ENCODE measurements at places on chromosomes 5 and 9. TPM values are rescaled to one million over a fixed set of nuclear protein-coding genes. Genes with fewer than 3 reads are reported as not detected.

GRCh38 chr9:93810028-93810971 is 144.9 kb downstream of the BARX1 start:
- no peak overlapping the region for H3K4me3 ChIP-seq
- H3K4me1 ChIP-seq: no peaks in the 10 kb centered on the region
- H3K36me3 ChIP-seq: no peaks in the 10 kb centered on the region
- H3K27me3 ChIP-seq: no peaks in the 10 kb centered on the region
- DNase-seq: no peak

- no peak overlapping the region for H3K27ac ChIP-seq
- H3K27me3 ChIP-seq: peaks cover 18% of the 10 kb centered on the region
- H3K4me3 ChIP-seq: no peak overlapping the region
- H3K4me1 ChIP-seq: peaks cover 5% of the 10 kb centered on the region
- H3K36me3 ChIP-seq: no peaks in the 10 kb centered on the region
Observed at GRCh38 chr5:14268738-14269137, 125.6 kb downstream of the TRIO start.

DNA sequence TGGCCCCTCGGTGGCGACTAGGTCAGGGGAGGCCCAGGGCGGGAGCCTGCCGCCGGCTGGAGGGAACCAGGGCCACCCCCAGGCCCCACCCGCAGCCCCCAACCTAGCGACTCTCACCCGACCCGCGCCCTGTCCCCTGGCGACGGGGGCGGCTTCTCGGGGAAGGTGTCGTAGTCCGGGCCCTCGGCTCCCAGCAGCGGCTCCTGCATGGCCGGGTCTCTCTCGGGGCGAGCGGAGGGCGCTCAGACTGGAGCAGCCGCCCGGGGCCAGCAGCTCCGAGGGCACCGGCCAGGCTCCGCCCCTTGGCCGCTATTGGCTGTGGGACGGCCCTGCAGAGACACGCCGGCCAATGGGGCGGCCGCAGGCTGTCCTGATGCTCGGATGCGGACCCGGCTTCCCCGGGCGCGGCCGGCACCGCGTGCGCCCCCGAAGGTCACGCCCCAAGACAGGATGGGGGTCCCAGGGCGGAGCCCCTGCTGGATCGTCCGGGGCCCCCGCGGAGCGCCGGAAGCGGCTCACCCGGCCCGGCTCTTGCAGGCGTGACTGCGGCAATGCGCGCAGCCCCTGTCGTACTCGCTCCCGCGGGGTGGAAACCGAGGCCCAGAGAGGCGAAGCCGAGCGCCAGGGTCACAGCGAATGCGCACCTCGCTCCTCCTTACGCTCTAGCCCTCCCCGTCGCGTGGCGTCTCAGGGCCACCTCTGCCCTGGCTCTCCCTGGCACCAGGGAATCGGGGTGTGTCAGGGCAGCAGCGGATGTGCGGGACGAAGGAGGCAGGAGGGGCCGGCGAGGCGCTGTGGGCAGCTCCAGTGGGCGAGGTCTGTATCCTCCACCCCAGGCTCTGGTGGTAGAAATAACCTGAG is at the start of gene SLC2A6:
Gene SLC2A6, minus strand, starts transcription at position 249 of the 861 bp plus-strand sequence. Its CDS starts 40 bp downstream, at position 209.
- no peak within 1 kb of the TSS for H3K27ac ChIP-seq
- H3K4me3 ChIP-seq: peak within 1 kb of the TSS; percentile 57
- peak; percentile 57 for DNase-seq
- H3K27me3 ChIP-seq: no peaks in the 10 kb centered on the region

GRCh38 chr9:70263421-70263820 is 4.6 kb downstream of the SMC5 start:
- peaks cover 25% of the 10 kb centered on the region for H3K4me1 ChIP-seq
- peaks cover 28% of the 10 kb centered on the region for H3K36me3 ChIP-seq
- H3K4me3 ChIP-seq: no peak overlapping the region
- no peak for DNase-seq
- H3K27ac ChIP-seq: no peak overlapping the region

GRCh38 chr5:143119291-143119769 is 284.2 kb downstream of the NR3C1 start:
- no peak overlapping the region for H3K4me3 ChIP-seq
- no peaks in the 10 kb centered on the region for H3K27me3 ChIP-seq
- DNase-seq: no peak
- no peaks in the 10 kb centered on the region for H3K36me3 ChIP-seq

GRCh38 chr9:89483592-89484474 is 14.1 kb downstream of the SEMA4D start:
- peak; percentile 64 for DNase-seq
- peak overlapping the region; percentile 72 for H3K4me3 ChIP-seq
- H3K36me3 ChIP-seq: peaks cover 23% of the 10 kb centered on the region
- H3K4me1 ChIP-seq: peaks cover 77% of the 10 kb centered on the region

DNA sequence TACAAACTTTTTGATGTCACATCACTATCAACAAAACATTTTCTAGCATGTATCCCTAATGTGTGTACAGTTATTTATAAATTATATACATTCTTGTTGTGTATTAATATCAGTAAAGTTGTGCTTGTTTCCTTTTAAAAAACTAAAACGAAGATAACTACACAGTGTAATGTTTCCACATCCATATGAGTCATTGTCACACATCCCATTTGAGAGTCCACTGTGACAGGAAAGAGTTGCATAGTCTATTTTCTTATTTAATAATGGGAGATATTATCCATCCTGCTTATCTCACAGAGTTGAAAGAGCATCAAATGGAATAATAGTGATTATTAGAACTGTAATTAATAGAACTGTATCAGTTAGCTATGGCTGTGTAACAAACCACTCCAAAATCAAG is 434.0 kb upstream of the CLINT1 start:
- no peaks in the 10 kb centered on the region for H3K27me3 ChIP-seq
- H3K4me3 ChIP-seq: no peak overlapping the region
- no peak overlapping the region for H3K27ac ChIP-seq
- DNase-seq: no peak
- H3K36me3 ChIP-seq: no peaks in the 10 kb centered on the region
- H3K4me1 ChIP-seq: no peaks in the 10 kb centered on the region

- H3K27me3 ChIP-seq: no peaks in the 10 kb centered on the region
- H3K36me3 ChIP-seq: no peaks in the 10 kb centered on the region
- no peak overlapping the region for H3K4me3 ChIP-seq
Observed at GRCh38 chr9:122806661-122807060, 6.7 kb downstream of the OR1K1 start.

DNA sequence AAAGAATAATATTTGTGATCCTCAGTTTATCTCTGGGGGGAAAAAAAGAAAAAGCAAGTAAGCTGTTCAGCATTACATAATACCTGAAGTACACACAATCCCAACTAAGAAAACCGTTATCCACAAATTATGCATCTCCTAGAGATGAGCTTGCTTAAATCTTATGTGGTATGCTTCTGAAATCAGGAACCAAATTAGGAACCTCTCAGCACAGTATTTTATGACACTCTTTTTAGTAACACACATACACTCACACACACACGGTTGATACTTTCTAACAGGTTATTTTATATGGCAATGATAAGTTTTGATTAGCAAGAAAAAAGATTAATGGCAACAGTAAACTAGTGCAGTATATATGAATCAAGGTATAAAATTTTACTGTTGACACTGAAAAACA is 1.2 kb upstream of the ZNF510 start:
- peaks cover 18% of the 10 kb centered on the region for H3K36me3 ChIP-seq
- H3K27ac ChIP-seq: no peak overlapping the region
- H3K27me3 ChIP-seq: no peaks in the 10 kb centered on the region
- no peak for DNase-seq
- no peak overlapping the region for H3K4me3 ChIP-seq
- H3K4me1 ChIP-seq: peaks cover 13% of the 10 kb centered on the region

DNA sequence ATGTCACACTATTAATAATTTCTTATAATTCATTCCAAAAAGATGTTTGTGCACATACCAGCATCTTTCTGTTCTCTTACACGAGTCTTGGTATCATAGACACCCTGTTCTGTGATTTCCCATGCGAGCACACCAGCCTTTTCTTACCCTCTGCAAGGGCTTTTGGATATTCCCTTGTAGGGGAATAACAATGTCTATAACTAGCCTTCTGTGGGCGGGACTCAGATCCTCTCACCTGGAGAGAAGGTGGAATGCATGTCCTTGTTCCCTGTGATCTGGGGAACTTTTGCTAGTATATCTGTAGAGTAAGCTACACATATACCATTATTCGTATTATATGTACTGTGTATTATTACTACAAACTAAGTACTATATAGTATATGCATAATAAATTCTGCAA is 44.8 kb downstream of the EHMT1 start:
- no peak for DNase-seq
- H3K36me3 ChIP-seq: peaks cover 11% of the 10 kb centered on the region
- peaks cover 23% of the 10 kb centered on the region for H3K4me1 ChIP-seq
- H3K27ac ChIP-seq: no peak overlapping the region
- no peaks in the 10 kb centered on the region for H3K27me3 ChIP-seq

DNA sequence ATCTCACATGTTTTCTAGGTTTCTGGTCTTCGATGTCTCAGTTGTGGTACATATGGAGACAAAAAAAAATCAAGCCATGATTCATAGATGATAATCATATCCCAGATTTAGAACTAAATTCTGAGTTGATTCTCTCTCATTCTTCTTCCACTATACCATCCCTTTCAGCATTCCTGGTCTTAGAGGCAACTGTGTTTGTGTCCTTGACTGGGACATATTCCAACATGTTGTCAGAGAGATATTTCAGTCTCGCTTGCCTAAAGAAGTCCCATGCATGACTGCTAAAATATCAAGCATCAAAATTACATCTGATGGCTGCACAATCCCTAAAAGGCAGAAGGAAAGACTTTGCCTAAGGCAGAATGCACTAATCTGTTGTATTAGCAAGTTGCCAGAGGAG is 236.6 kb downstream of the PSAT1 start:
- no peak for DNase-seq
- H3K36me3 ChIP-seq: no peaks in the 10 kb centered on the region
- H3K4me1 ChIP-seq: no peaks in the 10 kb centered on the region

GRCh38 chr5:98964621-98965020 is 35.8 kb upstream of the CHD1 start:
- no peak overlapping the region for H3K4me3 ChIP-seq
- no peaks in the 10 kb centered on the region for H3K4me1 ChIP-seq
- DNase-seq: no peak
- no peaks in the 10 kb centered on the region for H3K27me3 ChIP-seq
- H3K36me3 ChIP-seq: no peaks in the 10 kb centered on the region

DNA sequence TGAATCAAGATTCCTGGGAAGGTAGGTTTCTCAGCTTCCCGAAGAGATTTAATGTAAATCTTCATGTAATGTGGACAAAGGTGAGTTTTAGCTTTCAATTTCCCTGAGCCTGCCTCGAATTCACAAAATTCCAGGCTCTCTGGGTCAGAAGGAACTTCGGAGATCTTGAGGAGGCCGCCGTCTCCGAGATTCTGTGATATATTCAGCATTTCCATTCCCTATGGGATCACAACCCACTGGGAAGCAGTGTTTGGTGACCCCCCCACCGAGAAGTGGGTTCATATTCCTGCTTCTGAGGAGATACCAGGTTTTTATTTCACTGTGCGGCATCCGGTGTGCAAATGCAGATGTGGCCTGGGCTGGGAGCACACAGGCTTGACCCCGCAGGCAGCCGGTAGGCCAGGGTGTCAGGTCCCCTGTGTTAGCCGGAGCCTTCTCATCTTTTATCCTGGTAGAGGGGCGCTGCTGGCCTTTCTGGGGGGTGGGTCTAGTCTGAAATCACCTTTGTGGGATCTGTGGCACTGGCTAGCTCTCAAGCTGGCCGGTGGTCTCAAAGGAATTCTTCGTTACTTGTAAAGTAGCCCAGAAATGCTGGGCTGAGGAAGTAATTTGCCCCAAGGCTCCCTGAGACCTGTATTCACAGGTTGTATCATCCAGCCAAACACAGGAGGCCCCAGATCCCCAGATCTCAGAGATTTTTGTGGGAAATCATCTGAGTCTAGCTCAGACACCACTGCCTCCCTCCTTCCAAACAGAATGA is 1.4 kb downstream of the PLEKHG4B start:
- H3K27me3 ChIP-seq: peaks cover 56% of the 10 kb centered on the region
- H3K4me3 ChIP-seq: no peak overlapping the region
- no peak for DNase-seq
- H3K27ac ChIP-seq: no peak overlapping the region
- H3K36me3 ChIP-seq: no peaks in the 10 kb centered on the region

GRCh38 chr9:85248514-85249312 is 493.0 kb downstream of the AGTPBP1 start:
- H3K27me3 ChIP-seq: no peaks in the 10 kb centered on the region
- H3K4me3 ChIP-seq: no peak overlapping the region
- DNase-seq: no peak
- no peaks in the 10 kb centered on the region for H3K4me1 ChIP-seq
- H3K27ac ChIP-seq: no peak overlapping the region
- H3K36me3 ChIP-seq: no peaks in the 10 kb centered on the region

- no peaks in the 10 kb centered on the region for H3K36me3 ChIP-seq
- H3K27me3 ChIP-seq: no peaks in the 10 kb centered on the region
- no peak overlapping the region for H3K27ac ChIP-seq
Observed at GRCh38 chr5:129718471-129719090, 29.3 kb upstream of the MINAR2 start.

DNA sequence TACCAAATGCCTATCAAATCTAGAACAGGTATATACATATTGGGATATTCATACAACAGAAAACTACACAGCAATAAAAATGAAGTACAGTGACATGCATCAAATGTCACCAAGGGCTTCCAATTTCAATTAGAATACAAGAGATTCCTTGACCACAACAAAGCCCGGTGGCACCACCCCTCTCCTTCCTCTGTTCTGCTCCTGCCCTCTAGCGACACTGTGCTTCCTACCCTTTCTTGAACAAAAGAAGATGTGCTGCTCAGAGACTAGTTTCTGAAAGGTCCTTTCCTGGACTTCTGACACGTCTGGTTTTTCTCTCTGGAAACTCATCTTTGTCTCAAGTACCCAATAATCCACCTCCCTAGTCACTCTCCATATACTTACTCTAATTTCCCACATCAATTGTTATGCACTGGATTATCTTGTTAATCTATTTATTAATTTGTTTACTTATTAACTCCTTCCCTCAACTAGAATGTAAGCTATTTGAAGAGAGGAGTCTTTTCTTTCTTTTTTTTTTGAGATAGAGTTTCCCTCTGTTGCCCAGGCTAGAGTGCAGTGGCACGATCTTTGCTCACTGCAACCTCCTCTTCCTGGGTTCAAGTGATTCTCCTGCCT is 70.4 kb upstream of the CTSV start:
- no peak overlapping the region for H3K27ac ChIP-seq
- no peaks in the 10 kb centered on the region for H3K27me3 ChIP-seq
- H3K4me3 ChIP-seq: no peak overlapping the region
- peak; percentile 14 for DNase-seq
- no peaks in the 10 kb centered on the region for H3K4me1 ChIP-seq

DNA sequence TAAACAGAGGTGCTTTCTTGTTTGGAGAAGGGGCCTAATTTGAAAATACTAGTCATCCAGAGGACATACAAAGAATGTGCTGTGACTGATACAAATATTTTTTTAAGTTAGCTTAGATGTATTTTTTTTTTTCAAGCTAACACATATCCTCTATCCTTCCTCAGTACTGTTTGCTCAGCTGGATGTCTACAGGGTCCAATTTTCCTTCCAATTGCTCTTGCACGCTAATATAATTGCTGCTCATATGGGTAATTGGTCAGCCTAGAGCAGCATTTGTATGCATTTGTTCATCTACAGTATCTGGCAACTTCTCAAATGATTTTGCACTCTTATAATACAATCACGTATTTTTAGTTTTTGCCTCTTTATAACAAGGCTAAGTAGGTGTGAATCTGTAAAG is 84.7 kb downstream of the ZDHHC21 start:
- H3K27ac ChIP-seq: no peak overlapping the region
- no peak for DNase-seq
- H3K27me3 ChIP-seq: no peaks in the 10 kb centered on the region
- H3K4me3 ChIP-seq: no peak overlapping the region

Gene TSSK1B
- total RNA-seq: not detected

Gene SPATA24
- total RNA-seq: 3.0 TPM

Gene BAG1
- total RNA-seq: 58.0 TPM

Gene PCA3
- total RNA-seq: not detected

Gene CCDC171
- 1.1 TPM for total RNA-seq

Gene FRRS1L
- total RNA-seq: not detected

Gene ANKRD31
- total RNA-seq: 0.55 TPM

Gene TSLP
- total RNA-seq: not detected

Gene IFNB1
- total RNA-seq: not detected

Gene MARCOL
- total RNA-seq: not detected

Gene SLC4A9
- total RNA-seq: not detected

Gene TTC16
- total RNA-seq: 2.1 TPM
